ENCODE measurements at places on chromosomes 5 and 9.

GRCh38 chr9:2745560-2746380 lies 28.5 kb downstream of the KCNV2 start:
- DNase-seq: no peak

DNA sequence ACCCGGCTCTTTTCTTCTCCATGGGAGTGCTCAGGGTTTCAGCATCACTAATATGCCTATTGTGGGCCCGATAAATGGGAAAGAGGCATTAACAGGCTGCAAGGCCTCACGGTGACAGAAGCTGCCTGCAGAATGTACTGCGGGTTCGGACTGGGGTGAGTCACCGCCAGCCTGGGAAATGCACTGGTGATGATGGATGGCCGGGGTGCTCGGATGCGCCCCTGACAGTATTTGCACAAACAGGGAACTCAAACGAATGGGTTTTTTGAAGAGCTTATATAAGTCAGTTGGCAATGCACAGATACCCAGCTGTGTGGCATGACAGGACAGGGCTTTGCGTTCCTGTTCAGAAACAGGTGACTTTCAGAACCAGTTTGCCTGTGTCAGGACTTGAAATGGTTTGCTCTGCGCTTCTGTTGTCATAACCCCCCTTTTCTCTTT lies 42.0 kb upstream of the PITX1 start:
- no peak for DNase-seq

DNA sequence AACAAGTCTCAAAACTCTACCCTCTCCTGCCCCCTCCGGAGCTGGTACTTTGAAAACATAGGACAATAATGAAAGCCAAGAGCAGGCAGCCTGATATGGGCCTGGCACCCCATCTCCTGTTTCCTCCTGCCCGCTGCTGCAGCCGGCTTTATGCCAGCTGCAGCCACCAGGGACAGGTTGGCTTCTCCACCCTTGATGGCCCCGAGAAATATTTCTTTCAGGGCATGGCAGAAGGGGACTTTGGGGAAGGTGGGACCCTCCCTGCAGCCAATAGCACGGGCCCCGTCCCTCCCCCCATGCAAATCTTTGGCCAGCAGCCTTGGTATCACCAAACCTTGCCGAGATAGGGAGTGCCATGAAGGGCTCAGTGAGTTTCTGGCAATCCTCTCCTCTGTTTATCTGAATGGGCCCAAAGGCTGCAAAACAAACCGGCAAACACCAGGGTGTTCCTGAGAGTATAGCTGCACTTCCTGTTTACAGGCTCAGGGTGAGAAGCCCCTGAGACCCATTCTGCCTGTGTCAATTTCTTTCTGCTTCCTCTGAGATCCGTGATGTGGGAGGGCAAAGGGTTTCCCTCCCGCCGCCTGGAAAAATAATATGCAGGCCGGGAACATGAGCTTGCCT lies 73.4 kb upstream of the BOD1 start:
- DNase-seq: no peak

- DNase-seq: no peak
Measured at GRCh38 chr9:117411547-117411946, 3.3 kb downstream of the ASTN2 start.

DNA sequence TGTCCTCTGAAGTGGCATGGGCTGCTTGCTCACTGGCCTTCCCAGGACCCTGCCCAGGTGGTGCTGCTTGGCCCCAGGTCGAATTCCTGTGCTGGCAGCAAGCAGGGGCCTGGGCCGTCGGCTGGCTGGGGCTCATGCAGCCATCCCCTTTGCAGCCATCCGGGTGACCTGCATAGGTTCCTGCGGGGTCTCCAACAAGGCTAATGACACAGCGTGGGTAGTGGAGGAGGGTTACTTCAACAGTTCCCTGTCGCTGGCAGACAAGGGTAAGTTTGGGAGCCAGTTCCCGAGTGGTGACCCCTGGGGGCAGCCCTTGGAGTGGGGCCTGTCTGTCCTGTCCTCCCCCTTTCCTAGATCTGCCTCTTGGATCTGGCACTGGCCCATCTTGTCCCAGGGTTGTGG lies 6.1 kb upstream of the EHMT1 start:
- DNase-seq: no peak

- no peak for DNase-seq
Measured at GRCh38 chr5:132365213-132365612, 4.3 kb upstream of the SLC22A5 start.
